ENCODE measurements at places on chromosomes 4 and X.

DNA sequence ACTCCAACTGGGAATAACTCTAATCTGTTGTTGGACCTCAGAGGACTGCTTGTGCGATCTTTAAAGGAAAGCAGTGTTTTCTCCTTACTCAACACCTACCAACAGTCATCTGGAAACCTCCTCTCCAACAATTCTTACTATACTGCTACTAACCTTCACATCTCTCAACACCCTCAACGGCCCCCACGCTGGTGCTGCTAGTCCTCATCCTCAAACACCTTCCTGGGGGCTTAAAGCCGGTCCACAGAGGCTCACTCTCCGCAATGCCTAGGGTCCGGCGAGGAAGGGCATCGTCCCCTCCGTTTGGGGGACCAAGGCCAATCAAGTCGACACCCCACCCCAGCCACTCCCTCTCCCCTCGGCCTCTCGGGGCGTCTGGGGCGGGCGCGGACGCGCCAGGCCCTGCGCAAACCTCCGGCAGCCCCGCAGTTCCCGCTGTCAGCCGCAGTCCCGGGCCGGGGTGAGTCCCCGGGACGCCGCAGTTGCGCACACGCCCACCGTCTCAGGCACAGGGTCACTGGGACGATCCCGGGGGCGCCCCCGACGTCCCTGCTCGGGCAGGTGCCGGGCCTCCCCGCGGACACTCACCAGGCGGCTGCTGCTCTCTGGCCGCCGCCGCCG, 418 bp downstream of the TAB3 start:
- DNase-seq, result peak; percentile 38

- no peak for DNase-seq
Measured at GRCh38 chrX:96837808-96838207, 45.9 kb upstream of the RPA4 start.

- DNase-seq, result no peak
Measured at GRCh38 chr4:184808713-184809050, 17.1 kb downstream of the ACSL1 start.

DNA sequence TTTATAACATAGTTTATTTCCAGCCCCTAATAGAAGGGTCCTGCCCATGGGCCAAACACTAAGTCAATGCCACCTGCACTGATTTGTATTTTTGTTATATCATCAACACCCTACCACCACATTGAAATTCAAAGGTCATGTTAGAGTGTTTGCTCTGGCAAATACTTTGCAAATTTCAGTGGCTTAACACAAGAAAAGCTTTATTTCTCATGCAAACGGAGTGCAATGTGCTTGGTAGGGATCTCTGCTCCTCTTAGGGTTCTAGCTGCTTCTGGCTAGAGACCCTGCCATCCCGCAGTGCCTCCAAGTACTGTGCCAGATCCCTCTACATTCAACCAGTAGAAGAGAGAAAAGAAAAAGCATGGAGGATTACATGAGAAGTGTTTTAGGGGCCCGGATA, 230.8 kb upstream of the TET2 start:
- no peak for DNase-seq

GRCh38 chr4:40325406-40326019, 9.6 kb upstream of the CHRNA9 start:
- DNase-seq, result peak; percentile 75

DNA sequence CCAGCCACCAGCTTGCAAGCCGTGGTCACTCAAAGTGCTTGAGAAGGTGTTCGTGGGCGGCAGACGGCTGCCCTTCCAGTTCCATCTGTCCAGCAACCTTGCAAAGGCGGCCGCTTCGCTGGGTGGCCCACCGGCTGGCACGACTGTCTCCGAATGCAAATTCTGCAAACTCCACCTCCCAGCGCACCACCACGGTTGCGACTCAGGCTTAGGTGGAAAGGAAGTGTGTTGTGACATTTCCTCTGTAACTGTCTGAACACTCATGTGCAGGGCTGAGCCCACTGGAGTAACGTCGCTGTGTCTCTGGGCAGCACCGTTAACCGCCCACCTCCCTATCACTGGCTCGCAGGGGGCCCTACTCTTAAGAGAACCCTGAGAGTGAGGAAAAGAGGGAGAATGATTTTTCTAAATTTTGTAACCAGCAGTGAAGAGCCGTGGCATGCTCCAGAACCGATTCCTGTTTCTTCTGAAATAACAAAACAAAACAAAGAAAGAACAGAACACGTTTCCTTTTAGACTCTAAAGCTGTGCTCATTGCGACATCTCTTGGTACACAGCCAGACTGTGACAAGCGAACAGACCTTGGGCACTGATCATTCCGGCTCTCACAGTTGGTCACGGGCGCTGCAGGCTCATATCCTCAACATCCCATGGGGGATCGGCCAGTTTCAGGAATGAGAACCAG, at the start of gene P2RY8:
Gene P2RY8, minus strand, starts transcription at position 155 of the 685 bp plus-strand sequence. CDS start 70,627 bp downstream, outside the sequence.
- DNase-seq, result peak; percentile 85

DNA sequence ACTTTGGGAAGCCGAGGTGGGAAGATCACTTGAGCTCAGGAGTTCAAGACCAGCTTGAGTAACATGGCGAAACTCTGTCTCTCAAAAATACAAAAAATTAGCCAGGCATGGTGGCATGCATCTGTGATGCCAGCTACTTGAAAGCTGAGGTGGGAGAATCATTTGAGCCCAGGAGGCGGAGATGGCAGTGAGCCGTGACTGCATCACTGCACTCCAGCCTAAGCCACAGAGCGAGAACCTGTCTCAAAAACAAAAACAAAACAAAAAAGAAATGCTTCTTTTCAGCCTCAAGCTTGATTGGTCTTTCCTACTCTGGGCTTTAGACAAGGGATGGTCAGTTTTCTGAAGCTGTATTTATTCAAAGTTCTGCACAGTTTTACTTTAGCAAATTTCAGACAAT, 15.8 kb upstream of the DHRSX start:
- no peak for DNase-seq

- peak; percentile 31 for DNase-seq
Measured at GRCh38 chrX:3815896-3816664, 102.6 kb upstream of the PRKX start.

DNA sequence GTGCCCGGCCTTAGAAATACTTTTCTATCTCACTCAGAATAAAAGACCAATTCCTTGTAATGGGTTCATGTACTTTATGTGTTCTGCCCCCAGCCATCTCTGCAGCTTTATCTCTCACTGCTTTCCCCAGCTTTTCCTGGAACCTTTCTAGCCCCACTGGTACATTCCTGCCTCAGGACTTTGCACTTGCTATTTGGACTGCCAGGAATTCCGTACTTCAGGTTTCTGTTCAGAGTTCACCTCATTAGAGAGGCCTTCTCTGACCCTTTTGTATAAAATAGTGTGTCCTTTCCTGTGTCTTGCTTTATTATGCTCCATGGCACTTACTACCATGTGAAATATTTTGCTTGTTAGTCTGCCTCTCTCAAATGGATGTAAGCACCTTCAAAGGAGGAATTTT, 112.5 kb downstream of the PDLIM5 start:
- no peak for DNase-seq

- no peak for DNase-seq
Measured at GRCh38 chr4:142238589-142238988, 602.2 kb downstream of the IL15 start.

DNA sequence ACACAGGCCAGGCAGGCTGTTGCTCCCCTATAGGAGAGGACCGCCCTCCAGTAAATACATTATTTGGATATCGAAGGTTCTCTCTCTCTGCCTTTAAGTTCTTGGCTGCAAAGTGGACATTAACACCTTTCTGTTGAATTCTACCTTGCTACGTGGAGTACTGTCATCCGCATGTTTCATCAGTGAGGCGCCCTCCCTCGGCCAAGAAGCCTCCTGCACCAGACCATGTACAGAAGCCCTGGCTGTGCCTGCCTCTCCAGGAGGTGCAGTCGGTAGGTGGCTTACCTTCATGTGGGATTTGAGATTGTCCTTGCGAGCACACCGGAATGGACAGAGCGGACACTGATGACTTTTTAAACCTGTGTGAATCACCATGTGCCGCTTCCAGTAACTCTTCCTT, 46.7 kb downstream of the ZNF827 start:
- no peak for DNase-seq

DNA sequence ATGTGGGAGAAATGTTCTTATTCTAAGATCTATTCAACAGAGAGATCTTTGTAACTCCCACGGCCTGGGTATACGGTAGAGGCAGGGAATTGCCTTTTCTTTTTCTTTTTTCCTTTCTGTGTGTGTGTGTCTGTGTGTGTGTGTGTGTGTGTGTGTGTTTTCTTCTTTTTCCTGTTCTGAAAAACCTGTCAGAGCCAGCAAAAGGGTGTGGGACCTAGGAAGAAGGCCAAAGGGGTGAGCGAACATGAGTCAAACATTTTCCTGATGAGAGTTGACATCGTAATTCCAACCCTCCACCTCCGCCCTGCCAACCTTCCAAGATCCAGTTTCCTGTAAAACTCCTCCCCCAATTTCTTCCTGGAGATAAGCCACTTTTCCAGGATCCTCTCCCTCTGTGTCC, 2.8 kb upstream of the CHIC2 start:
- DNase-seq, result no peak
